ENCODE measurements at places on chromosomes 1 and 21.
A peak's percentile ranks its signal among the peaks of the same experiment; 100 is the strongest.

- DNase-seq = no peak
These were observed 16.9 kb upstream of the SLAMF9 start for GRCh38 chr1:159970932-159971342.

- peak; percentile 55 for DNase-seq
These were observed 863 bp downstream of the TARBP1 start for GRCh38 chr1:234478152-234478480.

- DNase-seq = no peak
These were observed 421.9 kb upstream of the ADAMTS5 start for GRCh38 chr21:27388825-27389224.

DNA sequence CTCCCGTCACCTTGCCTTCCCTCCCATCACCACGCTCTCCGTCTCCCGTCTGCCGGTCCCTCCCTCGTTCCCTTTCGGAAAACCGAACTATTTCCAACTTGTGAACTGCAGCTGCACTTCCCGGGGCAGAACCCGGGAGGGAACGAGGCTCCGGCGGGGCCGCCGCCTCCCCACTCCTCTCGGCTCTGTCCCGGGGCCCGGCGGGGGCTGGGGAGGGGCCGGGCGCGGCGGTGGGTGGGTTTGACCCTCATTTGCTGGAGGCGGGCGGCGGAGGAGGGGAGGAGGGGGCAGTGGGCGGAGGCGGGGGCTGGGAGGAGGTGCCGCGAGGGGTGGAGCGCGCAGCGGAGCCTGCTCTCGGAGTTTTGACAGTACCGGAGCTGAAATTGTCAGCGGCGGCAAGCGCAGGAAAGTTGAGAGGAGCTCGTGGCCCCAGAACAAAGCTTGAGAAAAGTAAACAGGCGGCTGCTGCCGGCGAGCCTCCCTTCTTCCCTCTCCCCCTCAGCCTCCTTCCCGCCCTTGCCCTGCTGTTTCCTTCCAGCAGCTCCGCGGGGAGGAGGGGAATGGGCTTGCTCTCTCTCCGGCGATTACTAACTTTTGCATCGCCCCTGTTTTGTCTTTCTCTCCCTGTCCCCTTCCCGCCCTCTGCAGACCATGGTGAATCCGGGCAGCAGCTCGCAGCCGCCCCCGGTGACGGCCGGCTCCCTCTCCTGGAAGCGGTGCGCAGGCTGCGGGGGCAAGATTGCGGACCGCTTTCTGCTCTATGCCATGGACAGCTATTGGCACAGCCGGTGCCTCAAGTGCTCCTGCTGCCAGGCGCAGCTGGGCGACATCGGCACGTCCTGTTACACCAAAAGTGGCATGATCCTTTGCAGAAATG is 2.9 kb downstream of the LMO4 start:
- peak; percentile 96 for DNase-seq

- peak; percentile 94 for DNase-seq
These were observed at the start of gene HMCN1 for GRCh38 chr1:185733818-185734735. TSS of gene HMCN1 (plus strand) at chr1:185734391. CDS start at chr1:185734780, 389 bp downstream.

DNA sequence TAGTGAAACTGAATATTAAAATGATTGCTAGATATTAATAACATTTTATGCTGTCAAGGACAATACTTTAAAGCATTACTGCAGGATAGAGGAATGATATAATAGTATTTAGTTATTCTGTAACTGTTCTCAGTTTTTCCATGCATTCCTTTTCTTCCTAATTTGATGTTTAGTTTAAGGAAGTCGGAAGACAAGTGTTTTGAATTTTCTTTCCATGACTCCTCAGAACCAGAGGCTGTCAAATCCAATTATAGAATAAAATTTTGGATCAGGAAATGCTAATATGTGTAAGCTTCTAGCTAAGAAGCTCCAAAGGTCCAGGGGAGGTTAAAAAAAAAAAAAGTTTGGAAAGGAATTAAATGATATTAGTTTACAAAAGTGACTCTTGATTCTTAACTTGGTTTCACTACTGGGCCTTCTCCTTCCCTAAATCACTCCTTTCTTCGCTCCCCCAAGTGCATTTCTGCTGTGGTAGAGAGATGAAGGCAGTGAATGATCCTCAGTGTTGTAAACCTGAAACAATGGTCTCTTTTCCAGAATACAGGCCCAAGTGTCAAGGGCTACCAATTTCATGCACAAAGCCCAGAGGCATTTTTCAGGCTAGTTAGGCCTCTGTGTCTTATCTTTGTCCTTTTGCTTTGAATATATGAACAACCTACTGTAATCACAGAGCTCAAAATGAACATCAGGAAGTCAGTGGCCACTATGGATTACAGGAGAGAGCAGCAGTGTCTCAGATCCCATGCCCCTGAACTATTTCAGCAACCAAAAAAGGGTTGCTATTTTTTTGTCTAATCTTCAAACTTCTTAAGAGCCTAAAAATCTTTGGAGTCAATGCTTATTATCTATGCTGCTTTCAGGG is 6.2 kb downstream of the ADSS2 start:
- DNase-seq = no peak

DNA sequence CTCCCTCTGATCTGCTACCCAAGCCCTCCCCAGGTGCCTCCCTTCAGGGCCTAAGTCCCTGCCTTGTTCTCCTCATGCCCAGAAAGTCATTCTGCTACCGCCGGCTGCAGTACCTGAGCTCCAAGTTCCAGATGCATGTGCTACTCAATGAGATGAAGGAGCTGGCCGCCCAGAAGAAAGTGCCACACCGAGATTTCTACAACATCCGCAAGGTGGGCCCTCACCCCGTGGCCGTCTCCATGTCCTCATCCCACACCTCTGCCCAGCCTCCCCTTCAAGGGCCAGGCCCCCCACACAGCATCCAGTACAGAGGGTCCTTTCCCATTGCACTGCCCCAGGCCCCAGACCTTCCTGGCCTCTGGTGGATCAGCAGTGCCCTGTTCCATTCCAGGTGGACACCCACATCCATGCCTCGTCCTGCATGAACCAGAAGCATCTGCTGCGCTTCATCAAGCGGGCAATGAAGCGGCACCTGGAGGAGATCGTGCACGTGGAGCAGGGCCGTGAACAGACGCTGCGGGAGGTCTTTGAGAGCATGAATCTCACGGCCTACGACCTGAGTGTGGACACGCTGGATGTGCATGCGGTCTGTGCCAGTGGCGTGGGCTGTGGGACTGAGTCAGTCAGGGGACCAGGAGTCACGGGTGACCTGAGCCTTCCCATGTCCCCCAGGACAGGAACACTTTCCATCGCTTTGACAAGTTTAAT is 8.2 kb downstream of the AMPD2 start:
- no peak for DNase-seq

- DNase-seq = peak; percentile 96
These were observed 2.9 kb upstream of the S100A2 start for GRCh38 chr1:153568367-153569099.

DNA sequence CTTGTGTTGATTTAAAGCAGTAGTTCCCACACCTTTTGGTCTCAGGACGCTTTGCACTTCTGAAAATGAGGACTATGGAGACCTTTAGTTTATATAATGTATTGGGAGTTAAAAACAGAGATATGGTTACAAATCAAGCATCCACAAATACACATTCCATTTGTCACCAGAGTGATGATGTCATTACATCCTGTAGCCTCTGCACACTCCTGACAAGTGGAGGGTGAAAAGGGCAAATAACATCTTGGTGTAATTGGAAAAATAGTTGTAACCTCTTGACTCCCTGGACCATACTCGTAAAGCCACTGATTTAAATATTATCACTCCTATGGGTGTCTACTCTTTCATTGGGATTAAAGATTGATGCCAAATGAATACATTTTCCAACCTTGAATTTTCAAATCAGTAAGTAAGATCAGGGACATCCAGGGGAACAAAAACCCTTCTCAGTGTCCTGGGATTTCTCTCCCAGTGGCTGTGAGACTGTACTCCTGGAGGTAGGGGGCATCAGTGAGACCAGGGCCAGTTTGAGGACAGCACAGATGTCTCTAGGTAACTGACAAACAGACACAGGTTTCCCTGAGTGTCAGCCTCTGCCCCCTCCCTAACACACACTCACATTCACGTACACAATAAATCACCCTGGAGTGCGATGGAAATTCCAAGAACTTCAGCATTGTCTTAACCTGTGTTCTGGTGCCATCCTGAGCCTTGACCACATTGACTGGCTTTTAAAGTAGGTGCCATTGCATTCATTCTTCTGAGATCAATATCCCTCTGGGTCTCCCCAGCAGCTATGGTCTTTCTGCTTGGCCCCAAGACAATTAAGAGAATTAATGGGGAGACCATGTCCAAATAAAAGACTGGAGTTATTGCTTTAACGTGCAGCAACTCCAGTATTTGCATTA is 63.0 kb downstream of the NR5A2 start:
- DNase-seq = peak; percentile 80

DNA sequence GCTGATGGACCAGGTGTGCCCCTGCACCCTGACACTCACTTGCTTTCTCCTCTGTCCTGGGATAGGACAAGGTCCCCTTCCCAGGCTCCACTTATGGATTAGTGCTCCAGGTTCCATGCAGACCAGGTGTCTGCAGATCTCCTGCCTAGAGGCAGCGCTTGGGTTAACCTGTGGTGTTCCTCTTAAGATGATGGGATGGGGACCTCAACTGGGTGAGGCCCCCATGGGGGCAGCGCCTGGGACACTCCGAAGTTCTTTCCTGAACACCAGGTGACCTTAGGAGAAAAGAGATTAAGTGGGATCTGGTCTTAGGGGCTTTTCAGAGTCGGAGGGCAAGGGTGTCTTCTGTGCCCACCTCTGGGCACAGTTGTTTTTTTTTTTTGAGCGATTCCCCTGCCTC is 21.2 kb downstream of the TNNT2 start:
- DNase-seq = no peak

- DNase-seq = no peak
These were observed 103.4 kb downstream of the PAX7 start for GRCh38 chr1:18734001-18734400.

GRCh38 chr1:161702250-161702649 is 4.8 kb upstream of the FCRLA start:
- DNase-seq = no peak

GRCh38 chr1:184800876-184801275 is 46.2 kb upstream of the EDEM3 start:
- no peak for DNase-seq

DNA sequence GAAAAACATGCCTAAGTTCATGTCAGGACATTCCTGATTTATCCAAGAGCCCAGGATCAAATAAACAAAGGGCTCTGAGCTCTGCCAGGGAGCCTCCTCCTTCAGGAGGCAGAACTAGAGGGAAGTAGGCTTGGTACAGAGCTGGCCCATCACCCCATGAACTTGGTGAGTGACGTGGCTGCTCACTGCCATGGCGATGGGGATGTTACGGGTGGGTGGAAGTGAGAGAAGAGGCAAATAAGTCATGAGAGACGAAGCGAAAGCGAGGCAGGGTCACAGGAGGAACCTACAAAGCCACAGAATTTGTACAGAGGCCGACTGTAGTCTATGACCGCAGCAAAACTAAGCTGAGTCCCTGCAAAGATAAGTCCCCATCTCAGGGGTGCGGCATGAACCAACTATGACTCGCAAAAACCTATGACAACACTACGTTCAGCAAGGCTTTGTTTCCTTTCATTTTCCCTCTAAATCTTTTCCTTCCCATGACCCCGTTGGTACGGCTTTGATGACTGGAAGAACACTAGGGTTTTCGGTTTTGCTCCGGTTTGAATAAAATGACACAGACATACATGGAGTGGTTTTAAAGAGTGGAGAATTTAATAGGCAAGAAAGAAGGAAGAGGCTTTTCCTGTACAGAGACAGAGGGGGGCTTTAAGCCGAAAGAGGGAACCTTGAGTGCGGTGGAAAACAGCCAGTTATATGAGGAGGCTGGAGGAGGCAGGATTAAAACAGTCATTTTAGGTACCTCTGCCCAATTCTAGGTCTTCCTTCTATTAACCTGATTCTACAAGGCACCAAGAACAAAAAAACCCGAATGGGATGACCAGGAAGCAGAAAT is 74.1 kb downstream of the CD46 start:
- no peak for DNase-seq

DNA sequence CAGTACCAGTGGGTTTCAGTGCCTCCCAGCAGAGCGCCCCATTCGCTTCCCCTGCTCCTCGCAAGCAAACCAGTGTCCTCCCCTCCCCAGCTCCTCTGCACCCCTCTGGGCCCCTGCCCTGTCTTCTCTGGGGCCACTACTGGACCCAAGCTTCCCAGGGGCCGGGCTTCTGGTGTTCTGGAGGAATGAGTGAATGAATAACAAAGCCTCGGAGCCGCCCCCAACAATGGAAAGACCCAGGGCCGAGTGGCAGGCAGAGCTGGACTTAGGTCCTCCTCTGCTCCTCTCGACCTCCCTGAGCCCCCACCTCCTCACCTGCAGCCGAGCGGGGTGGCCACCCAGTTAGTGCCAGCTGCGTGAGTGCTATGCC is 37.6 kb downstream of the MATN1 start:
- DNase-seq = no peak

DNA sequence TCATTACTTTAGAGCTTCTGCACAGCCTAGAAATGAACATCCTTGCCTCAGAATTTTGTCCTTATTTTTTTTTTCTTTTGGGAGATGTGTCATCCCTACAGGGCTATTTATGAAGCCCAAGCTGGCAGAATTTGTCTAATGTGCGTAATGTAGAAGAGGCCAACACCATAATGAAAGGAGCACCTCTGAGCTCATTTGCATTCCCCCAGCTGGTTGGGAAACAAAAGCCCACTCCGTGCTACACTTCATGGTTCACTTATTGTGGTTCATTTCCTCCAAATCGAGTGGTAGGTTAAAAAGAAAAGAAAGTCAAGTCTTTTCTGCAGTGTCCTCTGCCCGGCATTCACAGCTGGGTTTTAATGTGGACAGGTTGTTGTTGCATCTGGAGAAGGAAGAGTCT is 73.5 kb downstream of the KAZN start:
- no peak for DNase-seq

GRCh38 chr1:18289597-18289996 is 182.0 kb downstream of the IGSF21 start:
- DNase-seq = no peak

DNA sequence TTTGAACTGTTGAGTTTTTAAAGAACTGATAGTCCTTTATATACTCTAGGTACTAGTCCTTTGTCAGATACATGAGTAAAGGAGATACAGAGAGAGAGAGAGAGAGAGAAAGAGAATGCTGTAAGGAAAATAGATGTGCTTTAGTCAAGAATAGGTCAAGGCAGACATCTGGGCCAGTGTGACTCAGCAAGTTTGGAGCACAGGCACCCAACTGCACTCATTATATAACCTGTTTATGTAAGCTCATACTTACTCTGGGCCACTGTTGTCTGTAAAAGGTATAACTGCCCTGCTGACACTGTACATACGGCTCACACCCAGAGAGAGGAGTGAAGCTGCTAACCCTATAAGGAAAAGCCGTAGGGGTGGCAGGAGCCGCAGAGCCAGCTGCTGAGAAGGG is 32.2 kb upstream of the AKT3 start:
- DNase-seq = no peak

DNA sequence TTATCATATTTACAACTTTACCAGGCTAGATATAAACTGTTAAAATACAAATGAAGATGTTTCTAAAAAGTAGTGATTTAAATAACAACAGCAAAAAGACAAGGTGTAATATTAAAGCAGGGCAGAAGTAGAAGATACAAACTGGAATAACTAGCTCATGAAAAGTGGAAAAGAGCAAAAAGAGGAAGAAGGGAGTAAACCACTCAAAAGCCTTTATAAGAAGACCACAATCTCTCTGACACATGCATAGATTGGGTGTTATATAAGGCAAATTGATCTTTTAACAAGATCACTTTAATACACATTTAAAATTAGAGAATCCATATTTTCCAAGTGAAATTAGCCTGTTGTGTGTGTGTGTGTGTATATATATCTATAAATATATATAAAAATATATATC is 5.0 kb downstream of the DENND1B start:
- DNase-seq = no peak

- no peak for DNase-seq
These were observed 4.1 kb downstream of the NUAK2 start for GRCh38 chr1:205317311-205317917.

- DNase-seq = peak; percentile 81
These were observed 19.1 kb downstream of the RAB7B start for GRCh38 chr1:205983925-205984725.
